ENCODE measurements at places on chromosomes 13 and 19.

DNA sequence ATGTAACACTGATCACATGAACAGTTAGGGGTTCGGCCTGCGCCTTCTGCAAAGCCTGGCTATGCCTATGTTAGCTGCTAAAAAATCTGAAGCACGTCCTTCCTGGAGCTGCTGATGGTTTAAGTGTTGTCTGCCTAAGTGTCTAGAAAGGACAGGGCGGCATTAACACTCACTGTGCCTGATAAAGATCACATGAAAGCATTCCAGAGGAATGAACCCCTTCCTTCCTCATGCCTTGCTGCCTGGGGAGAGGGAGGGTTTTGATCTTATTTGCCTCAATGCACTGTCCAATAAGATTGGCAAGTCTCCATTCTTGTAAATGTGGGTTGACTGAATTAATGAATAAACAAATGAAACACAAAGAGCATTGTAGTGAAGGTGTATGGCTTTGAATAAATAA, 5.2 kb downstream of the DOCK9 start:
- DNase-seq: no peak

DNA sequence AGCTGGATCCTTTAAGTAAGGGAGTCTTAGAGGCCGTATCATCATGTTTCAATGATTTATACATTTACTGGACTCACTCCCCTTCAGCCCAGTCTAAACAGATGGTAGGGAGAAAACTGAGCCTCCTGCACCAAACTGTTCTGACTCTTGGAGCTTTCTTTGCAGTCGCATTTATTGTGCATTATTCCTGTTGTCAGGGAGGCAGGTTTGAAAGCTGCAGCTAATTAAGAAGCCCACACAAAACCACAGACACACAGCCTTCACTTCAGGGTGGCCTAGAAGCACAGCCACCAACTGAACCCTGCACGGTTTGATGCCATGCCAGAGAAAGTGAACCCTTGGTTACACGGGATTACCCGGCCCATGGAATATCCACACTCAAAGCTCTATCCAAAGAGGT, 911.0 kb downstream of the UQCRFS1 start:
- DNase-seq: no peak

GRCh38 chr13:27023385-27024073, 148.1 kb downstream of the USP12 start:
- DNase-seq: no peak

DNA sequence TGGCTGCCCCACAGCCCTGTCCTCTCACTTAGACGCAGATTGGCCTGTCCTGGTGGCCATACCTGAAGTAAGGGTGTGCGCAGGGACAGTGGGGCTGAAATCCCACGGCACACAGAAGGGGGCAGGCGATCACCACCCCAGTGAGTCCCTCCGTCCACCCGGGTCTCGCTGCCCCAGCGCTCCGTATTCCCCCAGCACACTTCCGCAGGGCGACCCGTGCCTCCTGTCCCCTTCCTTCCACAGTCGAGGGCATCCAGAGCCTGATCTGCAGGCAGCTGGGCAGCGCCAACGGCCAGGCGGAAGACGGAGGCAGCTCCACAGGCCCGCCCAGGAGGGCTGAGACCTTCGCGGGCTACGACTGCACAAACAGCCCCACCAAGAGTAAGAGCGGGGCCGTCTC, 25.3 kb downstream of the PEX11G start:
- no peak for DNase-seq

GRCh38 chr19:30629086-30629485, 256.9 kb downstream of the ZNF536 start:
- DNase-seq: no peak

GRCh38 chr19:38657633-38658222, 10.3 kb downstream of the ACTN4 start:
- no peak for DNase-seq

DNA sequence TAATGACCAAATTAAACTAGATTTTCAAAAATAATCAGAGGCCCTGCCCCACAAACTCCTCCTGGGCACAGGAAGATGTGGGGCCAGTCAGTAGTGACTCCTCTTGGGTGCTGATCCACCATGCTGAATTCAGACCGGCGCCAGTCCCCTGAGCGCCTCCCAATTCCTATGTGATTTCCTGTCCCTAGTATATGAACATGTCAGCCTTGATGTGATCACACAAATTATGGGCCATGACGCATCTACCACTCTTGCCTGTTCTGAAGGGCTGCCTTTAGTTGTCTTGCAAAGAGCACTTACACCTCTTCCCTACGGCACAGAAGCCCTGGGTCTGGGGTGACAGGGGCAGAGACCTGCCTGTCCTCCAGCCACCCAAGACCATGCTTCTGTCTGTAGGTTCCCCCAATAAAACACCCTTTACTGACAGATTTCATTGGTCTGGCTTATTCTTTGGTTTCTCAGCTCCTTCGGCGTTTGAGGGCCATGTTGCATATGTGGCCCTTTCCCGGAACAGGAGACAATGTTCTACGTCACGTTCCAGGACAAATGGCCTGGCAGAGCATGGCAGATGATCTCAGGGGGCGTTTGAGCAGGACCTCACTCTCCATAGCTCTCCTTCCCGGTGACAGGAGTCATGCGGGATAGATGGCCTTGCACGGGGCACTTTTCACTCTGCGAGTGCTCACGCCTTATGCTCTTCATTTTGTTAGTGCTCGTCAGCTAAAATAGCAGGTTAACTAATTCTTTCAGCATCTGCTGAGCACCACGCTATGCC, 5.6 kb upstream of the ATP11A start:
- no peak for DNase-seq
